Right lung (tissue), 10 donors: ENCODE measurements at places on chromosomes 1 and 21. TPM values are rescaled to one million over a fixed set of nuclear protein-coding genes. Genes with fewer than 3 reads are reported as not detected.
A peak's percentile ranks its signal among the peaks of the same experiment; 100 is the strongest.

- no peak for DNase-seq
Observed at GRCh38 chr1:108609483-108610049, 49.7 kb downstream of the EEIG2 start.

GRCh38 chr1:195820925-195821324 is 787.3 kb downstream of the KCNT2 start:
- no peak for DNase-seq

Gene AADACL3
- not detected for polyA plus RNA-seq

Gene GCSAML
- polyA plus RNA-seq = 0.09 TPM

DNA sequence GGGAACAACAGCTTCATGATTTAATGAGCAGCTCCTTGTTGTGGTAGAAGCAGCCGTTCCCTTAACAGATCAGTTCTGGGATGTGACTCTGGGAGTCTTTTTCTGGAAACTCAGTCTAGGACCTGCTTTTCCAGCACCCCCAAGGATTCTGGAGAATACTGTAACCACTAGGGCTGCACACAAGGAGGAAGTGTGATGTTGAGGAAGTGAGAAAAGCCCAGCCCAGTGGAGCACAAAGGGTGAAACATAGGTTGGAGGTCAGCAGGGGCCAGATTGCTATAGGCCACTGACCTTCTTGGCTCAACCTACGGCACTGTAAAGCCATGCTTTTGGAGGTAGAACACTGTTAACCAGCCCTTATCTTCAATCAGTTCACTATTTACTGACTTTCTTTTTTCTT is 10.1 kb upstream of the PLA2G5 start:
- DNase-seq = no peak

DNA sequence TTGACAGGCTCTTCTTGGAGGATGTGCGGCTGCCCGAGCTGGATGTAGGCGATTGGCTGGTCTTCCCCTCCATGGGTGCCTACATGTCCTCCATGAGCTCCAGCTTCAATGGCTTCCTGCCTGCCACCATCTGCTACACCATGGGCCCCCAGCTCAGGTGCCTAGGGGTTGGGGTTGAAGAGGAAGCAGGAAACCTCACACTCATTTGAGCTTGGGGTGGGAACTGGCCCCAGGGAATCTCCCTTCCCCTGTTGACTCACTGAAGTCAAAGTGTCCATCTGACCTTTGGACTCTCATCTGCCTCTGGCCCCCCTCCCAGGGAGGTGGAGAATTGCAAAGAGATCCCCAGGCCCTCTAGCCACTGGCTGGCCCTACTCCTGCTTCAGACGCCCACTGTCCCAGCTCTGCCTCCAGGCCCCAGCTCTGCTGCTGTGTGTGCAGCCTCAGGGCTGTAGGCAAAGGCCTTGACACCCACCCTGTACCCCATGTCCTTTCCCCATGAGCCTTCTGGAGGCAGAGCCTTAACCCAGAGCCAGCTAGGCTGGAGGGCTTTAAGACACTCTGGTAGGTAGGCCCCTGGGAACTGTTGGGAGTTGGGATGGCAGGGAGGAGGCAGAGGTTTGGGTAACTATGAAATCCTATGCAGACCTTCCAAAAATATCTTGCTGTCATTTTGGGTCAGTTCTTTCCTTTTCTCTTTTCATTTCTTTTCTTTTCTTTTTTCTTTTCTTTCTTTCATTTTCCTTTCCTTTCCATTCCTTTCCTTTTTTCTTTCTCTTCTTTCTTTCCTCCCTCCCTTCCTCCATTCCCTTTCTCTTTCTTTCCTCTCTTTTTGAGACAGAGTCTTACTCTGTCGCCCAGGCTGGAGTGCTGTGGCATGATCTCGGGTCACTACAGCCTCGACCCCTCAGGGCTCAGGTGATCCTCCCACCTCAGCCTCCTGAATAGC is 66.9 kb upstream of the TINAGL1 start:
- no peak for DNase-seq

GRCh38 chr1:211327346-211327921 is 801 bp downstream of the TRAF5 start:
- peak; percentile 32 for DNase-seq

DNA sequence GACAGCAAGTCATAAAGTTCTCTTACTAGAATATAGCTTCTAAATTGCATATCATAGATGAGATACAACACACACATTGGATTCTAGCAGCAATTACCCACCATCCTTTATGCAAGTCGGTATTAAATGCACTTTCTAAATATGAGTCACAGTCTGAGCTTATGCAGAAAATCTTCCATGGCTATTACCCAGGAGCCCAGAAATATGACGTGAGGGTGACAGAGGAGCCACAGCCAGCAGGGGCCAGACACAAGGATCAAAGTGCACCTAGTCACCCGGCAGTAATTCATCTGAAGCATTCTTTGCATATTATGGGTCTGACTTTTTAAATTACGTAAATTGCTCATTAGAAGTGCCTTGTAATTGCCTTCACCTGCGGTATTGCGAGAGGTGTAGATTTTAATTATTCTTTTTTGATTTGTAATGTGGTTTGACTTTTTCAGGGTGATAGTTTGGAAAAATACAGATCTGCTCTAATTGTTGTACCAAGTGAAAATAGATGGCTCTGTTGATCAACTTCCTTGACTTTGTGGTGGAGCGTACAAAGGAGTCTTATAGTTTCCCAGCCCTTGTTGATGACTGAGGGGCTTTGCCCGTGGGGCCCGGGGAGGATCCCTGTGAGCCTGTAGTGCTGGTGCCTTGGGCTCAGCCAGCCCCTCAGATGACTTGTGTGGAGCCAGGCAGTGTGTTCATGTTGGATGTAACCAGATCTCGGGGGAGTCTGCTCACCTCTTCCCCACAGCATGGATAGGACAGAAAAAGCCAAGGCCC is 470.0 kb upstream of the VAMP3 start:
- DNase-seq = no peak
